ENCODE measurements at places on chromosomes 3 and 15.

- peak; percentile 95 for DNase-seq
These were observed 36.9 kb downstream of the RFTN1 start for GRCh38 chr3:16476636-16477035.

DNA sequence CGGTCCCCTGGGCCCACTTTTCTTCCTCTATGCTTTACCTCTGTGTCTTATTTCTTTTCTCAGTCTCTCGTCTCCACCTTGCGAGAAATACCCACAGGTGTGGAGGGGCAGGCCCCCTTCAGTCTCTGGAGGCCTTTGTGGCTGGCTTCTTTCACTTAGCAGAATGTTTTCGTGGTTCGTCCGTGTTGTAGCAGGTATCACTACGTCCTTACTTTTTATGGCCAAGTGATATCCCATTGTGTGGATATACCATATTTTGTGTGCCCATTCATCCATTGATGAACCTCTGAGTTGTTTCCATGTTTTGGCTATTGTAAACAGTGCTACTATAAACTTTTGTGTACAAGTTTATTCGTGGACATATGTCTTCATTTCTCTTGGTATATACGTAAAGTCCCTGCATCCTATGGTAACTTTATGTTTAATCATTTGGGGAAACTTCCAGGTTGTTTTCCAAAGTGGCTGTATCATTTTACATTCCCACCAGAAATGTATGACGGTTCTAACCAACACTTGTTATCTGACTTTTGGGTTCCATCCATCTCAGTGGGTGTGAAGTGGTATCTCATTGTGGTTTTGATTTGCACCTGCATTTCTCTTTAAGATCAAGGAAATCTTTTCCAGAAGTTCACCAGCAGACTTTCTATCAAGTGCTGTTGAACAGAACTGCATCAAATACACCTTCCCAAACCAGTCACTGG, 5.6 kb downstream of the PIGZ start:
- DNase-seq = no peak

- DNase-seq = no peak
These were observed 66.2 kb downstream of the MCTP2 start for GRCh38 chr15:94297558-94297957.

- no peak for DNase-seq
These were observed 231.9 kb downstream of the DTWD1 start for GRCh38 chr15:49852756-49853155.

DNA sequence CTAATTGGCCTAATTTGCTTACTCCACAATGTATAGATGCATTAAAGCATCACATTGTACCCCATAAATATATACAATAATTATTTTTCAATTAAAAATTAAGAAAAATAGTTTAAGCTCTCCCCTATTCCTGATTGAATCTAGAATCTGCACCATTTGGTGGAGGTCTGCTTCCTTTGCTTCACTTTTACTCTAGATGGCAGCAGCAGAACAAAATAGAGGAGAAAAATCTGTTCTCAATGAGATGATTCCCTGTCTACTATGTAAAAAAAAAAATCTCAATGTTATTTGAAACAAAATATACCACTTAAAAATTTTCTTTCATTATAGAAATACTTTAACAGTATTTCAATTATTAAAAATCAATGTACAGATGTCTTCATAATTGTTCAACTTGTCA, 109.6 kb upstream of the FXR1 start:
- peak; percentile 54 for DNase-seq

GRCh38 chr3:187641320-187642016, 28.7 kb downstream of the SST start:
- DNase-seq = no peak

DNA sequence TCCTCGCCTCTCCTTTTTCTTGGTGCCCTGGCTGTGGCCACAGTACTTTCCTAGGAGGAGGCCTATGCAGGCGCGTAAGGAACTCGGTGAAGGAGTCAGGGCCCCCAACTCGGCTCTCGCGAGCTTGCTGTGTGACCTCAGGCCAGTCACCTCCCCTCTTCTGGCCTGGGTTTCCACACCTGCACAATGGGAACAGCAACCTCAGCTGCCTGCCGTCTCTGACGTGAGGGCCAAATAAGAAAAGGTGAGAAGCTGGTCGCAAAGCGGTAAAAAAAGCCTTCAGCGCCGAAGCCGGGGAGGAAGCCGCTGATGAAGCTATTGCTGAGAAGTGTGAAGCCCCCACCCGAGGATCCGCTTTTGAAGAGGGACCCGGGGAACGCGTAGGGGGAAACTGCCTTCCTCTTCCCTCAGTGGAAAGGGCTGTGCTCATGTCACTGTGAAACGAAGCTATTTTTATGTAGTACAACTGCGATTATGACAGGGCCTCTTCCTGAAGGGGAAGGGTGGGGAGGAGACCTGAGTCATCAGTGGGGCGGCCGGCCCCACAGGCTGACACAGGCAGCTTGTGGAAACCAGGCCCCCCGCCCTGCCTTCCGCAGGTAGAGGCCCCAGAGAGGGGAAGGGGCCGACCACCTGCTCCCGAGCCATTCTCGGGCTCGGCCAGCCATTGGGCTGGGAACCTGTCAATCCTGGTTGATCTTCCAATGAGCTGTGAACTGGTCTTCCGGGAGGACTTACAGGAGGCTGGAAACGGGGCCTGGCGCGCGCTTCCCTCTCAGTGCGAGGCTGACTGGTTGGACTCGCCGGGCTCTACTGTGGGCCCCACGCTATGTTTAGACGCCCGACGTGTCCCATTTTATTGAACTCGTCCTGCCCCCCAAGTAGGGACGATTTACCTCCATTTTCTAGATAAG, 18.0 kb upstream of the ANKDD1A start:
- peak; percentile 100 for DNase-seq

DNA sequence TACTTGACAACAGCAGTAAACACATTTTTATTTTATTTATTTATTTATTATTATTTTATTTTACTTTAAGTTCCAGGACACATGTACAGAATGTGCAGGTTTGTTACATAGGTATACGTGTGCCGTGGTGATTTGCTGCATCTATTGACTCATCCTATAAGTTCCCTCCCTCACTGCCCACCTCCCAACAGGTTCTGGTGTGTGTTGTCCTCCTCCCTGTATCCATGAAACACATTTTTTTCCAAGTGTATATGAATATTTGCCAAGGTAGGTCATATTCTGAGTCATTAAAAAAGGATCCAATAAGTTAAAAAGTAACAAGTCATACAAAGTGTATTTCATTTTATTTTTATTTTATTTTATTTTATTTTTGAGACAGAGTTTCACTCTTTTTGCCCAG, 567.3 kb upstream of the KCNMB2 start:
- no peak for DNase-seq

- DNase-seq = no peak
These were observed 7.7 kb downstream of the CGNL1 start for GRCh38 chr15:57384024-57384423.

GRCh38 chr3:149428087-149428486, 46.4 kb upstream of the TM4SF4 start:
- DNase-seq = no peak

DNA sequence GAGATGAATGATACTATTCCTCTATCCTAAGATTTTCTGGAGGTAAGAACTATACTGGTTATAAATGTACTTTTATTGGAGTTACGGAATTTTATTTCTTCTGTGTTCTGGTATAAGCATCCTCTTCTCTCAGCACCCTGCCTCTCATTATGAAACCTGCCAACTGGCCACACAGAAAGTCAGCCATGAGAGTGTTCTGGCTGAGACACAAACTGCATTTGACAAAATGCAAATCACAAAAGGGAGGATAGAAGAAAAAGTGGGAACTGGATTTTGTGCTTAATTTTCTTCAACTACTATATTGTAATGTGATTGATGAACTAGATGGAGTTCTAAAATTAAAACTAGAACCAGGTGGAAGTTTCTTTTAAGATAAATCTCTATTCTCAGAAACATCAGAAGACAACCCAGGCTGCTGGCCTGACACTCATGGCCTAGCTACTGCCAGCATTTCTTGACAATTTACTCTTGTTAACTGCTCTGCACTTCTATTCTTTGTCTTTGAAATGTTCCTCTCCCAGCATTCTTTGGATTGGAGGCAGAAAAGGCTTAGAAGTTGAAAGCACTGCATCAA, 143.1 kb downstream of the WDR76 start:
- no peak for DNase-seq

DNA sequence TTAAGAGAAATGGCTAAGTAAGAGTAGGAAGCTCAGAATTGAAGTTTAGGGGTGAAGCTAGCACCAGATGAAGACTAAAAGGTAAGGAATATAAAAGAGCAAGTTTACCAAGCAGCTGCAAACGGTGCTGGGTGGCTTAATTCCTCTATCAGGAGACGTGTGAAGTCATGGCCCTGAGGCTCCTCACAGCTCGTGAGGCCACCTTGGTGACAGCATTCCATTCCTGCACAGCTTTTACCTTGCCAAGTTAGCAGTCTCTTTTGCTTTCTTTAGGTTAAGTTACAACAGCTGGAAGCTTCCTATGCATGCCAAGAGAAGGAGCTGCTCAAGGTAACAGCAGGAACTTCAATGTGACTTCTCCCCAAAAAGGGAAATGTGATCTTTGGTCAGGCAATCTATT, 6.4 kb downstream of the TMCO5A start:
- DNase-seq = no peak

DNA sequence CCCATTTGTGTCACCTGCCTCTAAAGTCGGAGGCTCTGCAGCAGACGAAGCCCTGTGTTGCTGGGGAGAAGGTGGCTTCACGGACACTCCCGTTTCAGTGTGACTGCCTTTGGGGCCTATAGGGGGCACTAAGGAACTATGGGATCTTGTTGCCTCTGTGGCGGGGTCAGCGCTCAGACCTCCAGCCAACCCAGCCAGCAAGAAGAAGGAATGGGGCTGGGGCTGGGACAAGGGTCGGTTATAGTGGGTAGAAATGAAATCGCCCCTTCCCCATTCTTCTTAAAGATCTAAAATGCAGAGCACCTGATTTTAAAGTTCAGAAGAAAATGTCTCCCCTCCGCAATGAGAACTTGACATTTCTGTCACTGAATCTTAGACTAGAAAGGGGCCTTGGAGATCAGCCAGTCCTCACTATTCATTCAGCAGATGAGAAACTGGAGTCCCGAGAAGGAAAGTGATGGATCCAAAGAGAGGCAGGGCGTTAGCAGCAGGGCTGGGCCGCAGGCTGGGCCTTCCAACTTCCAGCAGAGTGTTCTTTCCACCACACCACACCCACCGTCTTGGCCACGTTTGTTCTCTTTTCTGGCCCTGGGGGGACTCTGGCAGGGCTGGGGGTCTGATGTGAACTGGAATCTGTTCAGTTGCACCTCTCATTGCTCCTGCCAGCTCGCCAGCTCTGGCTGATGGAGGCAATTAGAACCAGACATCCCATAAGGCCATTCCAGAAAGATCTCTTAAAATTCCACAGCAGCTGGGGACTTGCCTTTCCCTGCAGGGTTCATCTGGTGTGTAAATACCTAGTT, 195.4 kb downstream of the OPA1 start:
- peak; percentile 82 for DNase-seq

DNA sequence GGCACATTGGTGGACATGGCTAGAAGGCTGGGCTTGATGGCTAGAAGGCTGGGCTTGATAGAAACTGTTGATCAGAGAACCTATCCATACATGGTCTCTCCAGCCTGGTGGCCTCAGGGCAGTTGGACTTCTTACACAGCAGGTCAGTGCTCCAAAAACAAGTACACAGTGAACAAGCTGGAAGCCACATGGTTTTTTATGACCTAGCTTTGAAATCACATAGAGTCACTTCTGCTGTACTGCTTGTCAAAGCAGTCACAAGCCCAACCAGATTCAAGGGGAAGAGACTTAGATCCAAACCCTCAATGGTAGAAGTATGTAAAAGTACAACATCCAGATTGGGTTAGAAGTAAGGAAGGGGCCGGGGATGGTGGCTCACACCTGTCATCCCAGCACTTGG, 89.4 kb upstream of the HES1 start:
- no peak for DNase-seq

DNA sequence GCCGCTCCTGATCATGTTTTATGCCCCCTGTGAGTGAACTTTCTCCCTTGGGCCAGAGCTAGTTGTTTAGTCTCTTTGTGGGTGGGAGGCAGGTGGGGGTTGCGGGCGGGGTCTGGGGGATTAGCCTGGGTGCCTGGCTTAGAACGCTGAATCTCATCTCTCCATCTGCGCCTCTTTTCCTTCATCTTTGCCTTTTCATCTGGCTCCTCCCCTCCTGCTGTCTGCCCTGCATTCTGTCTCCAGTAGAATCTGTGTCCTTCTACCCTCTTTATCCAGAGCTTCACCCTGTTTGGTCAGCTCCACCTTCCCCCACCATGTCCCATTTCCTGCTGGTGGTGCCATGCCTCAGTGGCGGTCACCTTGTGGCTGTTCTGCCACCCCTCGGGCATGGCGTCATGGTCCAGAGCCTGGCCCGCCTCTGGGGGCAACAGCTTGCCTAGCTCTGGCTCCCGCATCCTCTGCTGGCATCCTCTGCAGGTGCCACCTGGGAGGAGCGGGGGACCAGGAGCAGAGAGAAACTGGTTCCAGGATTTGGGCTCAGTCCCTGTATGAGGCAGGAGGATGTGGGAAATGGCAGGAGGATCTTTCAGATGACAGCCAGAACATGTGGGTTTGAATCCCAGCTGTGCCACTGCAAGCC, 44.3 kb downstream of the PDIA5 start:
- DNase-seq = no peak

DNA sequence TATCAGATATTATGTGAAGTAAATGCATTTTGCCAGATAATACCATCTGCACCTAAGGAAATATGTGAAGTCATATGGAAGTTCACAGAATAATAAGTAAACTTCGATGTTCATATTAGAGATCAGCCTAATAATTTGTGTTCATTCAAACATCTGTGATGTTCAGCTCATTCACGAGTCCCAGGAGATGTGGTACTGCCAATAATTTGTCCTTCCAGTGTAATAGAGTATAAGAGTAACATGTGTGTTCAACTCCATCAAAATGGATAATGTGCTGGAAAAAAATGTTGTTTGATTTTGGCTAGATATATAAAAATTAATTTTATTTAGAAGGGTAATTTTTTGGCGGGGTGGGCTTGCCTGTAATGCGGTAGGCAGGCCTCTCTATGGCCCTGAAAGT, 75.4 kb upstream of the ARL6 start:
- DNase-seq = no peak

Measured in lung microvascular endothelial cell (primary cell).